ENCODE measurements at places on chromosomes 4 and X.

DNA sequence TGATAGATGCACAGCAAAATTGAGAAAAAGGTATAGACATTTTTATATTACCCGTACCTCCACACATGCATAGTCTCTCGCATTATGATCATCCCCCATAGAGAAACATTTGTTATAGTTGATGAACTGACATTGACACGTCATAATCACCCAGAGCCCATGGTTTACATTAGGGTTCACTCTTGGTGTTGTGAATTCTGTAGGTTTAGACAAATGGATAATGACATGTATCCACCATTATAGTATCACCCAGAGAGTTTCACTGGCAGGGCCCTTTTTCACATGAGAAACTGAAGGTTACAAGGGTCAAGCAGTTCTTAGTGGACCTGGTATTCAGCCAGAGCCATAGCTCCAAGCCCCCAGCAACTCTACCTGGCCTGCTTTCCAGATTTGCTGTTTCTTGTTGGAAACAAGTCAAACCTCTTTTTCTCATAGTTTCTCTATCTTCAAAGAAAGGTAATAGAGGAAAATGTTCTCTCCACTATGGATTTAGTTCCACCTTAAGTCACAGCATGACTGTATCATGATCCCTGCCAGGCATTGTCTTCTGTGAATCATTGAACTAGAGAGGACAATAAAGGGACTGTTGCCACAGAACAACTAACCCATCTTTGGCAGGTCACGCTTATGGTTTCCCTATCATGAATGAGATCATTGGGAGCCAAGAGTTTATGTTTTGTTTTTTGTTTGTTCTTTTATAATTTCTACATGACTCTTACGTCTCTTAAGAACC is 64.0 kb downstream of the HHIP start:
- DNase-seq: no peak

GRCh38 chr4:40594261-40595178 is 35.1 kb downstream of the RBM47 start:
- DNase-seq: no peak

- no peak for DNase-seq
These were observed 50.7 kb downstream of the THAP9 start for GRCh38 chr4:82951196-82951595.

GRCh38 chr4:93834249-93835066 is 5.9 kb downstream of the ATOH1 start:
- DNase-seq: no peak

DNA sequence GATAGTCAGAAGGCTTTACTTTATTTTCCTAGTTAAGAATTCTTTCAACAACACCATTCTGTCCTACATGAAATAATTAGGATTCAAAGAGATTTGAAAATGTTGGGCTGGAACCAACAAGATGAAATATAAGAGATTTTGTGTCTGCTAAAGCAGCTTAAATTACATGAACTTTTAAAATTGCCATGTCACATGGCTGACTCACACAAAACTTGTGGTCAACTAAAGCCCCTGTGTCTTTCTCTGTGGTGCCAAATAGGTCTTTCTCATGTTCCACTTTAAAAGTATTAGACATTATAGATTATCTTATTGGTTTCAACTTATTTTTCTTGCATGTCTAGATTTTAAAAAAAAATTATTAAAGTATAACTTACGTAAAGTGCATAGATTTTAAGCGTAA is 60.8 kb upstream of the FHL1 start:
- DNase-seq: no peak

DNA sequence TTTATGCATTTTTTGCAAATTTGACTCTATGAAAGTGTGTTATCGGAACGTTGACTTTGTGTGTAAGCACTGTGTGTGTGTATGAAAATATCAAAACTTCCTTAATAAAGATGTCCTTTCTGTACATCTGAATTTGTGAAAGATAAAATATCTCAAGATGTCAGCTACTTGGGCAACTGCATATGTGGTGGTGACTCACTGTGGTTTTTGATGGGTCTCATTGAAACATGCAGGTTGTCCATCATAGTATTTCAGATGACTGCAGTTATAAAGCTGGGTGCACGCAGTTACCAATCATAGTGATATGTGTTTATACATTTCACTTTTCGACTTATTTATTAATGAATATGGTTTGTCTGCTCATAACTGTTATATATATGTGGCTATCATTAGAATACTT is 19.7 kb upstream of the BBS12 start:
- no peak for DNase-seq

DNA sequence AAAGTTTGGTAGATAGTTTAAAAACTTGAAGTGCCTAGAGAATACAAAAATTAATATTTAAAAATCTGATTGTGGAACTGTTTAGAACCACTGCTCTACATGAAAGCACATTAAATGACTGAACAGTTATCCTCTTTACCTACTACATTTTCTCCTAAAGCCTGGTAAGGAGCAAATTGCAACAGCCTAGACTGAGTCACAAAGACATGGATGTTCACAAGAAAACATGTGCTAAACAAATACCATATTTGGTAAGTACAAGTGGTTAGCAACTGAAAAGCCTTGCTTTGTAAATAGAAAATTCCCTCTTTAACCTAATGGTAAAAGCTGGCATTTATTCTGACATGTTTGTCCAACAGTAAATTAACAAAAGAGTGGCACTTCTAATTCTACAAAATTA is 203.1 kb downstream of the FBXO8 start:
- no peak for DNase-seq

DNA sequence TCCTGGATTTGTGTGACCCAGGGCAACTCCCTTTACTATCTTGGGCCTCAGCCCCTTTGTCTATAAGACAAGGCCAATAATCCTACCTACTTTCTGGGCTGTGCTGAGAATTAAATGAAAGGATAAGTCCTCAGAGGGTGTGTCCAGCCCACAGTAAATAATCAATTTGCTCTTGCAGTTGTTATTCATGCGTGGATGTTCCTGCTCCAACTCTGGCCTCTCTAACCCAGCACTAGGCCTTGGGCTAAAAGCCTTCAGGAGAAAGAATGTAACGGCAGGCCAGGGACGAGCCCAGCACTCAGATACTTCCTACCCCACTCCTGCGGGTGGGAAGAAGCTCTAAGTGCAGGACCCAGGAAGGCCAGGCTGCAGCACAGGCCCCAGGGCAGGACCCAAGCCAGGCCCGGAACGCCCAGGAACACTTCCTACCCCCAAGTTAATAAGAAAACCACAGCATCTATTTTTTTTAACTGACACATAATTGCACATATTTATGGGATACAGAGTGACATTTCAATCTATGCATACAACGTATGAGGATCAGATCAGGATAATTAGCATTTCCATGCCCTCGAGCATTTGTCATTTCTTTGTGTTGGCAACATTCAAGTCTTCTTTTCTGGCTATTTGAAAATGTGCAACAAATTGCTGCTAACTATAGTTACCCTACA is 179.6 kb upstream of the RBPJ start:
- no peak for DNase-seq

DNA sequence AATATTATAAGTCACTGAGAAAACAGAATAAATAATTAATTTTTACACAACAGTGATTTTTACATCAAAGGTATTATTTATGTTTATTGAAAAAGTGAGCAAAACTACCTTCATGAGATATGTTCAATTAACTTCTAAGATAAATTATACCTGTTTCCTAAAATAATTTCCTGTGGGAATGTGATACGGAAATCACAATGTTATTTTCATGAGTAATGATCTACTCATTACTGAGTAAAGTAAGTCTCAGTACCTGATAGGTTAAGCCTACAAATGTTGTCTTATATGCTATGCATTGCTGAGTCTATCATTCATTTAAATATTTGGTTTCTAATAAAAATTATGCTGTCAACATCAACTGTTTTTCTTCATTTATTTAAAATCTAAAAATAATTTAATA is 324.0 kb downstream of the STPG2 start:
- no peak for DNase-seq

- no peak for DNase-seq
These were observed 16.3 kb downstream of the NAT8L start for GRCh38 chr4:2075171-2075986.

DNA sequence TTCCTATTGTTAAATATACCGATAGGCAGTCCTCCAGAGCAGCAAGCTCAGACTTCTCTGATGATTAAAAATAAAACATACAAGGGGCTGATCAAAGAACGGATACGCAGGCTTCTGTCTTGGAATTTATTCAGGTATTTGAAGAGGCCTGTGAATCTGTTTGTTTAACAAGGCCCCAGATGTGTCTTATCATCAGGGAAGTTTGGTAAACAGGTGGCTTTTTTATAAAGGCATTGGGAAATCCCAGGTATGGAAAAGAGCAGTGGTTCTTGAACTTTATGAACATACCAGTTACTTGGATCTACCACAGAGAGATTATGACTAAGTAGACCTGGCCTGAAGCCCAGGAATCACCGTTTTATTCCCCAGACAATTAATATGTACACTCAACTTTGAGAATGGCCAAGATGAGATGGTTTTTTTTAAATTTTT is 47.9 kb downstream of the SOWAHB start:
- no peak for DNase-seq

DNA sequence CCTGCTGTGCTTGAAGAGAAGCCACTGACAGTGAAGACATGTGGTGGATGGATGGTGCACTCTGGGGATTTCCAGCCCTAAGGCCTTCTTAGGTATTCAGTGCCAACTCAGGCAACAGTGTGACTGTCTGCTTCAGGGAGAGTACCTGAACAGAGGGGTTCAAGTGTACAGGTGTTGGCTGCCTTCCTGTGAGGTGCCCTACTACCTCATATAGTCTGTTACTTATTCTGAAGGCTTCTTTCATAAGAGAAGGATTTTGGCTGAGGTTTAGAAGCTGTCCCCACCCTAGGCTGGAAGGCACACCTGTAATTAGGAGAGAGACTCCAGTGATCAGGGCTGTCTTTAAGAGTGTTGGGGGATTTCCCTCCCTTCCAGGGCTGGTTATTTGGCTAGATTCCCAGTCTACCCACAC is 1.8 kb downstream of the FTHL17 start:
- no peak for DNase-seq

GRCh38 chr4:40971338-40971737 is 221.6 kb downstream of the NSUN7 start:
- DNase-seq: no peak

DNA sequence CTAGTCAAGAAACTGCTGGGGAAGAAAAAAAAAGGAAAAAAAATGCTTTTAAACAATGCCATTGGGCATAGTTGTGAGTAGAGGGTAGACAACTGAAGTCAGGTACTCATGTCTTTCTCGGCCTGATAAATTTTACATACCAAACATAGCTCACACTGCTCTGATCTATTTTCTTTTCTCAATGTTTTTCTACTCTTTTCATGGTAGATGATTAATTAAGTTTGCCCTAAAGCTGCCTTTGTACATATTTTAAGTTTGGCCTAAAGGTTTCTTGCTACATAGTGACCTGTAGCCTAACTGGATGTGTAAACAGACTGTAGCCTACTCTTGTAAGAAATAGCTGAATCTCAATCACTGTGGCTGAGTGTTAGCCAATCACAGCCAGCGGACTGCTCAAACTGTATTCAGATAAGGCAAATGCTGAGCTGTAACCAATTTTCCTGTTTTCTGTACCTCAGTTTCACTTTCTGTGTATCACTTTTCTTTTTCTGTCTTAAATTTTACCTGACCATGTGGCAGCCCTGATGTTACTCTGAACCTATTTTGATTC is 121.0 kb downstream of the PCDH10 start:
- DNase-seq: no peak

- no peak for DNase-seq
These were observed 106.2 kb downstream of the FAM9B start for GRCh38 chrX:8927701-8928100.

DNA sequence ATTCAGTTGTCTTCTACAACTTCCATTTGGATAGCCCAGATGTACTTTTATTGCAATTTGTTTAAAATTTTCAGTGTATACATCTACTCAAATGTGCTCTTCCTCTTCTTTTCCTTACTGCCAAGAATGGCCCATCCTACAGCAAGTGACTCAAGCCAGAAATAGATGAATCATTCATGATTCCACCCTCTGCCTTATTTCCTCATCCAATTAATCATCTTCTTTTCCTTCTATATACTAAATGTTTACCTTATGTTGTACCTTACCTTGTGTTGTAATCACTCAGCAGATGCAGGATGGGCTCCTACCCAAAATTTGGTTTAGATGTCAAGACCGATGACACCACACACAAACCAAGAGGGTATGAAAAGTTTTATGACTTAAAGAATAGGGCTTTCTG is 437.8 kb downstream of the GRXCR1 start:
- DNase-seq: no peak

DNA sequence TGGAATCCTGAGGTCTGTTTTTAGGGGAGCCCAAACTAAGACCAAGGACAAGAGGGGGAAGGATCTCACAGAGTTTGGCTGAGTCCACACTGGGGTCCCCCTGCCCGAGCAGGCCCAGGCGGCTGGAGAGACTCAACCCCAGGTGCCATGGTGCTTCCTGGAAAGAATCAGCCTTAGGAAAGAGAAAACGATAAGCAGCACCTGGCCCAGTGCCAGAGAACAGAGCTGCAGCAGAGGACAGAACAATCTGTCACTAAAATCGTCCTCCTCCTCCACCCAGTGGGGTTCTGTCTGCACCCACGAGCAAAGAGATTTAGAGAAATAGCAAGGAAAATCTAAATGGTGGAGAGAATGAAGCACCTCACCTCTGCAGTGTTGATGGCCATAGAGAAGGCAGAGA is 470.5 kb downstream of the BCOR start:
- no peak for DNase-seq

DNA sequence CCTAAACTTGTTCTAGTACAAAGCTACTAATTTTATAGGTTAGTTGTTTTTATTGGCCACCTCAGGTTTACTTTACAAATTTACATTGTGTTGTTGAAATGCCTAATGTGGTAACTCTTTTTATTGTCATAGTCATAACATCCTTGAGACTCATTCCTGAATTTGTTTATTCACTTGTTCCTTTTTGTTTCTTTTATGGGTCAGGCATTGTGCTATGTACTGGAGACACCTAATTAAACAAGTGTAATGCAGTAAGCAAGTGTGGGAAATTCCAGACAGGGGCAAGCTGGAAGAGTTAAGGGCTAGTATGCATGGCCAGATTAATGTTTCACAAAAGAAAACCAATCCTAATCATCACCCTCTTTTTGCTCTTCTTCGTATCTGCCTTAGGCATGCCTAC is 30.5 kb upstream of the TTC29 start:
- no peak for DNase-seq

- DNase-seq: no peak
These were observed 408.4 kb upstream of the EMCN start for GRCh38 chr4:100926039-100926717.

DNA sequence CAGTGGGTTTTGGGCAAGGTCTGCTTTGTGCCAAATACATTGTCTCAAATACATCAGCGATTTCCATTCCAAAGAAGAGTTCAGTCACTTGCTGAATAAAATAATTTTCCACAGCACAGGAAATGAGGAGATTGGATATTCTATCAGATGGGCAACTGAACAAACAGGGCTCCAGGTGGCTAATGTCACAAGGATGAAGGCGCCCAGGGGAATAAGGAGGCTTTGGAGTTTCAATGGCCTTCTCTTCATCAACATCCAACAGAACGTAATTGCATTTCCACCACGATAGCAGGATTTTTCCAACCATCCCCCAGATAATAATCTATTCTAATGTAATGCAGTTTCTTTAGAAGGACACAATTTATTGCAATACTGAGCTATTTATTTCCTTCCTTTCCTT is 104.7 kb upstream of the KLHL13 start:
- no peak for DNase-seq

All from stimulated activated CD4-positive, alpha-beta T cell treated with anti-CD3 and anti-CD28 coated beads, Interleukin-1b, Interleukin-23, amount 100 ng/mL, for 1 hour (primary cell).